Smooth muscle cell of the pulmonary artery (primary cell): ENCODE measurements at places on chromosomes 3 and 15. TPM values are rescaled to one million over a fixed set of nuclear protein-coding genes. Genes with fewer than 3 reads are reported as not detected.

ITIH1 gene
- total RNA-seq = 0.17 and 0.33 TPM in 2 replicates

HDGFL3 gene
- total RNA-seq = 23.9 and 24.4 TPM in 2 replicates

ITPKA gene
- 0.76 and 0.91 TPM in 2 replicates for total RNA-seq

ARF4 gene
- total RNA-seq = 330 and 359 TPM in 2 replicates

COL8A1 gene
- 133 and 540 TPM in 2 replicates for total RNA-seq

FOXB1 gene
- not detected in 2 replicates for total RNA-seq
